ENCODE measurements at places on chromosomes 2 and 18.
A peak's percentile ranks its signal among the peaks of the same experiment; 100 is the strongest.

DNA sequence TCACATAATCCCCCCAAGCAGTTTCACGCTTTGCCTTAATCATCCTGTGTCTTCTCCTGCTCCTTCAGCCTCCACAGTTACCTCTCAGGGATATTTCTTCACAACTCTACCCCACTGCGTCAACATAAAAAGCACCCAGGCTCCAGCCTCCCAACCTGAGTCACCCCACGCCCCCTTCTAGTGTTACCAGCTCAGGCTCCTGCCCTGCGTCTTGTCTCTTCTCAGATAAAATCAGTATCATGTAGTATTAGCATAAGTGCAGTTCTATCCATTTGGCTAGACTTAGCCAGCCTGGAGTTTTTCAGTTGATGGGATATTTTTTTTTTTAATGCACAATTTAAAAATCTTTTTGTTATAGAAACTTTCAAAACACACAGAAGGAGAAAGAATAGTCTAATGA is 9.6 kb upstream of the PELI1 start:
- DNase-seq: no peak

DNA sequence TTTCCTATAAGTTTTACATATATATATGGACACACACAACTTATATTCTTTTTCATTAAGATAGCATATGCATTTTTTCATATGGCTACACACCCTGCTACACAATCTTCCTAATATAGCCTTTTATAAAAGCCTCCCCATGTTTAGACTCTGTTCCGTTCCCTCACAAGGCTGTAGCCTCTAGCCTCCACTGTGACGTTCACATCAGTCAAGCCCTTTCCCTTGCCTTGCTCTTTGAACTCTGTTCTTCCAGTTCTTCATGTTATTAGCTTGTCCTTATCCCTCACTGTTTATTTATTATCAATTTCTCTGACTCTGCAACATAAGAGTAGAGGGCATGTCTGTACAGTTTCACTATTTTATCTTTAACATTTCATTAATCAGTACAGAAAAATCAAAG is 38.9 kb downstream of the HADHB start:
- no peak for DNase-seq

DNA sequence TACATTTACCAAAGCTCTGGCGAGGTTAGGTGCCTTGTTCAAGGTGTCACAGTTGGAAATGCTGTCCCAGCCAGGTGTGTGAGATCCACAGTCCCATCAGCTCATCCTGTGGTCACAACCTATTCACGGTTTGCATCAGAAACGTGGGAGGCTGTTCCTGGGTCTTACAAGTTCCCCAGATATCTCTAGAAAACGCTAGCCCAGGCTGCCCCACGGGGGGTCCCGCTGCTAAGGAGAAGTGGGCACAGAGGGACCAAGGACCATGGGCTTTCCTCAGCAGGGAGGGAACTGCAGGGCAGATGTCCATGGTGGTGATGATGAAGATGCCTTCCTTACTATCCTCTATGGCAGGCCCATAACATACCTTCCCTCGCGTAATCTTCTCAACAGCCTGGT is 649 bp downstream of the FECH start:
- no peak for DNase-seq

GRCh38 chr18:24535527-24536295 is 75.3 kb downstream of the HRH4 start:
- DNase-seq: no peak

DNA sequence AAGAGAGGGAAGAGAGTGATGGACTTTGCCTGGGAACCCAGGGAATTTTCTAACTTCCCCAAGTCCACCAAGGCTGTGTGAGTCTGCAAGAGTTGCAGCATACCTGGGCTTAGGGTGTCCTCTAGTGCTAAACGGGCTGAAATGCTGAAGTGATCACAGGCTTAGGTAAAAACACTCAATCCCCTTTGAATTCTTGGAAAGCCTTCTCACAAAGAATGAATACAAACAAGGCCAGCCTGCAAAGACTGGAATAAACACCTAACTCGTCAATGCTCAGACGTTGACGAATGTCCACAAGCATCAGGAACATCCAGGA is 30.0 kb upstream of the BMP10 start:
- DNase-seq: no peak

DNA sequence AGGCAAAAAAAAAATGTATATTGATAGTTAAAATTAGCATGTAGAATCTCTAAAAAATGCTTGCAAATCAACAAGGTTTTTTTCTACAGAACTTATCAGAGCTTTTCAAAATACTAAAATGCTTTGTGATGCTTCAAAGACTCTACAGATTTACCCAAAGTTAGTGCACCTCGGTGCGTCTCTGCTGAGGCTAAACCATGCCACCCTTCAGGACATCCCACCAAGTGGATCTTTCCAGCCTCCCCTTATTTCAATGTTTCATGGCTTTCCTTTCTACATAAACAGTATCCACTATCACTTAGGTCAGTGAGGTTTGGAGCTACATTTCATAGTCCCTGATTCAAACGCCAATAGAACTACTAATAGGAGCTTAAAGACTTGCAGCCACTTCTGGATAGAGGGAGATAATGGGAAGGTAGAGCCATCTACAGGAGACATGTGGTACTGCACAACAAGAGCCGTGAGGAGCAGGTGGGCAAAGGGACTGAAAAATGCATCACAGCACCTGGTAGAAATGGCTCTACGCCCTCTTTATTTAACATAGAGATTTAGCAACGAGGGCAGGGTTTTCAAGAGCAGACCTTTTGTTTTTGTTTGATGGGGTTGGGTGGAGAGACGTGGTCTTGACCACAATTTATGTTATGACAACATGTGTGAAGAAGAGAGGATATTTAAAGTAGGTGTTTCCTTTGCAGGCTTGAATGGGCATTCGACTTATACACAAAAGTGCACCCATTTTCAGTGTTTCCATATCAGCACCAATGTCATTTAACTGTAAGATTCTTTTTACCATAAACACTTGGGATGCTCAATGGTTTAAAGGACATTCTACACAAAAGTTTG is 56.1 kb upstream of the SLC35G4 start:
- DNase-seq: no peak

DNA sequence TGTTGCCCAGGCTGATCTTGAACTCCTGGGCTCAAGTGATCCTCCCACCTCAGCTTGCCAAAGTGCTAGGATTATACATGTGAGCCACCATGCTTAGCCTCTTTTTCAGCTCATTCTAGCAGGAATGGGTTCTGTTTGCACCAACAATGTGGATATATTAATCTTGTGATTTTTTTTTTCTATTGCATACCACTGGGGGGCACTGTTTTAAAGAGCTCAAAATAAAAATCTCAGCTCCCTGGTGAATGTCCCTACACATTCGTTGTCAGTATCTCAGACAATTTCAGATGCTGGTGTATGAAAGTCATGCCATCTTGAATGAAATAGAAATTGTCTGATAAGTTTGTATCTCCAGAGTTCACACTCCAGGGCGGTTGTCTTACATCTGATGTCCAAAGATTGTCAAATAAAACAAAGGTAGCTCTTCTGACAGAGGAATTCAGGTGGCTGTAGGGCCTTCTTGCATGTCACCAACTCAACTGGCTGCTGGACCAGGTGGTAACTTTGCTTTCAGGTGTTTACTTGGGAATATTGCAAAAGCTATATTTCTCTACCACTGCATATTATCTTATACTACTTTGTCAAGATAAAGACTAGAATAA is 3.1 kb upstream of the MATN3 start:
- no peak for DNase-seq

GRCh38 chr2:88136817-88137216 is 9.0 kb upstream of the FABP1 start:
- DNase-seq: no peak

DNA sequence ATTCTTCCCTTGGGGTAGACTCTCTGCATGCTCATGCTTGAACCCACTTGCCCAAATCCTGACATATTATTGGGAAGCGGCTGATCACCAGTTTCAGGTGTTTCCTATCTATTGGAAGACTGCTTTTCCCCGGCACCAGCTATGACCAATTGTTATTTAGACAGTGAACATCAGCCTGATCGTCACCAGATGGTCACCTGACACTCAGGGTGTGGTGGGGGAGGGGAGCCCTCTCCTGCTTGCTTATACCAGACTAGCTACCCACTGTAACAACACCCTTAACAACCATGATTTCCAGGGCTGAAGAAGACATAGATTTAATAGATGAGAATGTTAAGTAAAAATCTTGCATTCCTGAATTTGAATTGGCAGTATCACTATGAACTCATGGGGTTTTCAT is 44.3 kb downstream of the RBM43 start:
- no peak for DNase-seq

GRCh38 chr2:46977280-46977665 is 61.7 kb upstream of the MCFD2 start:
- no peak for DNase-seq

DNA sequence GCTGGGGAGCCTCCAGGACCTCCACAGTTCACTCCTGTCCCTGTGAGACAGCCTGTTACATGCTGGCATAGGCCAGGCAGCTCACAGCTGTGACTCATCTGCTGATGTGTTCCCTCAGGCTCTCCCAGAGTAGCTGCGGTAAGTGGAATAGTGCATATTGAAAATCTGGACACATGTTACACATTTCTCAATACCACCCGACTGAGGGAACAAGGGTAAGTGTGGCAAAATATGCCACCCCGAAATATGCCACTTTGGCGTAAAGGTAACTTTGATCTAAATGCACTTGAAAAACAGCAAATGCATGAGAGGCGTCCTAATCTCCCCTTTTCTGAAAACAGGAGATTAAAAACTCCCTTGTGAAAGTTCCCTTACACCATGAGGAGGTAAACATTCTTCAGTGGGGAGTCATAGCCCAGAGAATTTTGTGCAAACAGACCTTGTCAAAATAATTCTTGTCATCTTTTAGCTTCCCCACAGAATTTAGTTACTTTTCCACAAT is 557.9 kb downstream of the CCDC85A start:
- no peak for DNase-seq

- no peak for DNase-seq
Observed at GRCh38 chr2:70923378-70924015, 12.2 kb upstream of the ATP6V1B1 start.

DNA sequence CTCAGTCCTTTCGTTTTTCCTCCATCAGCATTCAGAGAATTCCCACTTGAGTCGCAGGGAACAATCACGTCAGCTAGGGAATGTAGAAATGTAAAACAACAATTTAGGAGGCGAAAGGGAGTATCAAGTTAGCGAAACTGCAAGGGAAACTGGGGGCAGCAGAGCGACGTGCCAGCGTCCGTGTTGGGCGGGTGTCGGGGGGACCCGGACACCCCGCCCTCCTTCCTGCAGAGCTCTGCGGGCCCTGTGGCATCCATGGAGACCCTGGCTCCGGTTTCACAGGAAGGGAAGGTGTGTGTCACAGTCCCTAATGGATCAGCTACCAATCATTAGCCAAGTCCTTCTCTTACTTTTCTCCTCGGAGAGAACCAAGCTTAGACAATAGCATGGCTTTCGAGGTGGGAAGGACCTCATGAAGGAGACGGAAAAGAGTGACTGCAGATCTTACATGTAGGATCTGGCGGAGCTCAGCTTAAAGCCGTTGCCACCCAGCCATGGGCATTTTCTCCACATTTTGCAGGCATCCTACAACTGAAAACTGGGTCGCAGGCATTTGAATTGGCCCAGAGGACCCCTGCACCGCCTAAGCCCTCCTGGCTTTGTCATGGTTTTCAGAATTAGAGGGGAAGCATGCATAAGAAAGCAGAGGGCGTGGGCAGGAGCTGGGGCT is 33.7 kb downstream of the SOX11 start:
- no peak for DNase-seq

- no peak for DNase-seq
Observed at GRCh38 chr2:86031151-86031550, 74.5 kb downstream of the POLR1A start.

DNA sequence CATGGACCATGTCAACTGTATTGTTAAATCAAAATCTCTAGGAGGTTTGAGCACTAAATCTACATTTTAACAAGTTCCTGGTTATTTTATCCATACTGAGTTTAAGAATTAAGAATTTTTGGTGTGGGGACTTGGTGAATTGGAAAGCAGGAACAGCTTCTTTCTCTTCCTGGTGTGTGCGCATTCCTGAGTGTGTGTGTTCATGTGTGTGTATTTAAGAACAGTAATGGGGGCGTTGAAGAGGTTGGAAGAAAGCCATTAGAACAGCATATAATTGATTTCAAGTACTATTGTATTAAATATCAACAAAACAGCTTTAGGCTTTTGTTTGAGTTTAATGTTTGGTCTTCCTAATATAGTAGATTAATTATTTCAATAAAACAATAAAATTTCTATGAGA is 801.3 kb upstream of the ID2 start:
- peak; percentile 26 for DNase-seq

GRCh38 chr2:158687315-158687714 is 107.8 kb upstream of the DAPL1 start:
- DNase-seq: no peak

All from NCI-H774 (cell line).